Activated CD4-positive, alpha-beta memory T cell treated with anti-CD3 and anti-CD28 coated beads for 36 hours (primary cell): ENCODE measurements at places on chromosomes 4 and X. TPM values are rescaled to one million over a fixed set of nuclear protein-coding genes. Genes with fewer than 3 reads are reported as not detected.

- DNase-seq = no peak
These were observed 135.6 kb upstream of the EPHA5 start for GRCh38 chr4:65805936-65806335.

DNA sequence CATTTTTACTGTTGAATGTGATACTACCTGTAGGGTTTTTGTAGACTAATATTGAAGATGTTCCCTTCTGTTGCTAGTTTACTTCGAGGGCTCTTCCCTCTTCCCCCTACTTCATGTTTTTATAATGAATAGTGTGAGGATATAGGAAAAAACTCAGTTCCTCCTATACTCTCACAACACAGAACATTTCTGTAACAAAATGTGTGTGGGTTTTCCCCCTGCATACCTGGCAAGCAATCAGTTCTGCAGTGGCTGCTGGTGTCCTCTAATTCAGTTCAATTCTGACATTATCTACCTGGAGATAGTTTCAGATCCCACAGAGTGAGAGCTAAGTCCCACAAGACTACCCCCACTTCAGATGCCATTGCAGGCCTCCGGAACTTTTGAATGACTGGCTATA, 107.9 kb downstream of the KDM6A start:
- DNase-seq = no peak

GRCh38 chrX:52577464-52578173, 60.8 kb upstream of the XAGE1B start:
- no peak for DNase-seq

- no peak for DNase-seq
These were observed 66.5 kb upstream of the LANCL3 start for GRCh38 chrX:37504991-37505390.

- no peak for DNase-seq
These were observed 1547.4 kb upstream of the TENM3 start for GRCh38 chr4:180695851-180696250.

DNA sequence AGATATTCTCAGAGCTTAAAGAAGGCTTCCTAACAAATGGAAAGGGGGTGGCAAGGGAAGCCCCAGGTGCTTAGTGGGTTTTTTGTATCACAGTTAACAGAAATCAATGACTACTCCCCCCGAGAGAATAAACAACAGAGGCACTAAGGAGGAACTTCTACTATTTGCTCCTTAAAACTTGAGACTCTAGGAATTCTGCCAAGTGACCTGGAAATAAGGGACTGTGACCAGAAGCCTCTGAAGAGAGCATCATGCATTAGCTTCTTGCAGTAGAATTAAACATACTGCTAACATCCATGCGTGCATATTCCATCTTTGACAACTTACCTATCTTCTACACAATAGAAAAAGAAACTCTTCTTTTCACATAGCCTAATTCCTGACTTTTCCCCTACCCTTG, 86.8 kb downstream of the CAMK2D start:
- no peak for DNase-seq

DNA sequence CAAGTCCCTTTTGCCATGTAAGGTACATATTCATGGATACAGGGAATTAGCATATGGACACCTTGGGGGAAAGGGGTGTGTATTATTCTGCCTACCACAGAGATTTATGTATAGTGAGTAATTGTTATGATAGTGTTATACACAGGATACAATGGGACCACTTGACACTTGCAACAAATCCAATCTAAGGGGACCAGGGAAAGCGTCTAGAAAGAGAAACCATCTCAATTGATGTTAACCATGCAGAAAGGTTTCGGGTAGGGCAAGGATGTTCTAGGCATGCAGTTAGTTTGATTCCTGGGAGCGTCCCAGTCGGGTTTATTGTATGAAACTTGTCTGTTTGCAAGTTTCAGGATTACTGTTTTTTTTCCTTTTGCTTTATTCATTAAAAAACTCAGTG, 34.2 kb downstream of the MMRN1 start:
- peak; percentile 16 for DNase-seq

USP46 gene
- 7.0 TPM for total RNA-seq

GRCh38 chrX:154840856-154841255, 6.4 kb upstream of the SMIM9 start:
- DNase-seq = peak; percentile 9

BLTP1 gene
- 26.6 TPM for total RNA-seq

DNA sequence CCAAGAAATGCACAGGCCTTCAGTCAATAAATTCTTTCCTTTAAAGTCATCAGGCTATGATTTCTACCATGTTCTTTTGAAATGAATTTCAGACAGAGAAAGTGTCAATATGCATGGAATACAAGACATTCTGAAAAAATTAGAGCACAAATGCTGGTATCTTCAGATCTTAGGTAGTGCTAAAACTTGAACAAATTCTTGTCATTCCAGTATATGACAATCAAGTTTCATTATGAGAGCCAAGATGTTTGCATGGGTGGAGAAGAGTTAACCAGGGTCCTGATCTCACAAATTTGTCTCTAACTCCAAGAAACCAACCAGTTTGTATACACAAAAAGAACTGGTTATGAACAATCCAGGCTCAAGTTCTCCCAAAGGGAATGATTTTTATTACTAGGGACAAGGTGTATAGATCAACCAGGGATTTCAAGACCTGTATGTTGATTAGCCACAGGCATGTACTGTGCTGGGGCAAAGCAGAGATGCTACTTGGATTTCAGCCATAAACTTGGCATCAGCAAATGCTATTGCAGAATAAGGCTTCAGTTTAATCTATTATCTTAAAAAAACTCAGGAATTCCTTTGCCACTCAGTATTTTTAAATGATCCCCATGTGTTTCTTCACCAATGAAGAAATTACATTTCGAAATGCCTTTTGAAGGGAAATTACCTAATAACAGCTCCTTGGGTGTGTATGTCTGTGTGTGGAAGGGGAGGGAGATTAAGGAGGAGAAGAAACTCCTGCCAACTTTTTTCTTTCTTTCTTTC, 69.7 kb downstream of the FANCB start:
- DNase-seq = no peak

- no peak for DNase-seq
These were observed 121.9 kb upstream of the RPS6KA3 start for GRCh38 chrX:20388594-20388993.

DNA sequence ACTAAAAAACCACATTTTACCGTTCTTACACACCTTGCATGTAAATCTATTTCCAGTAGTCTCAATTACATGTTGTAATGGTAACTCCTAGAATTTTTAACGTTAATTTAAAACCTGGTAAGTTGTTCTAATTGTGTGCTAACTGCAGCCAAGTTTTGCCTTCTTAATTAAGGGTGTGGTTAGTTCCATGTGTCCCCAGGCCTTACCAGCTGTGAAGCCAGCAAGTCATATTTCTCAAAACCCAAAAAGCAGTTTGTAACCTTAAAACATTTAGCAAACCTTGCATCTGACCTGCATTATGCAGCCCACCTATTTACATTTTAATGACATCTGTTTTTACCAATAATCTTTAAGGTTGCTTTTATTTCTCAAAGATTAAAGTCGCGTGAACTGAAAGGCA, 18.4 kb upstream of the FAM47E start:
- no peak for DNase-seq

- DNase-seq = no peak
These were observed 149.4 kb downstream of the EFNB1 start for GRCh38 chrX:68978255-68978654.

GLRA2 gene
- not detected for total RNA-seq

DNA sequence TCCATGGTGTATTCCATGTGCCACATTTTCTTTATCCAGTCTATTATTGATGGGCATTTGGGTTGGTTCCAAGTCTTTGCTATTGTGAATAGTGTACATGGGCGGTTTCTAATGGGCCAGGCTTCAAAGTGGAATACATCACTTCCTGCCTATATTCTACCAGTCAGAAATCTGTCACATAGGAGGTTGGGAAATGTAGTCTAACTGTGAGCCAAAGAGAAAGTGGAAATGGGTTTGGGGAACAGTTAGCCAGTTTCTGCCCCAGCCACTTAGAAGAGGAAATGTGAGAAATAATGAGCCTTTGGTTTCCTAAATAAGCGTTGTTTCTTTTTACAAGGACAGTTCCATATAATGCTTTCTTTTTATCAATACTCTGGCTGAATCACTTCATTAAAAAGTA, 85.1 kb upstream of the AP1S2 start:
- no peak for DNase-seq

- no peak for DNase-seq
These were observed 38.6 kb downstream of the COX7B2 start for GRCh38 chr4:46870411-46870810.

- no peak for DNase-seq
These were observed 9.3 kb downstream of the PRDM8 start for GRCh38 chr4:80206521-80207171.

POF1B gene
- 0.22 TPM for total RNA-seq

DNA sequence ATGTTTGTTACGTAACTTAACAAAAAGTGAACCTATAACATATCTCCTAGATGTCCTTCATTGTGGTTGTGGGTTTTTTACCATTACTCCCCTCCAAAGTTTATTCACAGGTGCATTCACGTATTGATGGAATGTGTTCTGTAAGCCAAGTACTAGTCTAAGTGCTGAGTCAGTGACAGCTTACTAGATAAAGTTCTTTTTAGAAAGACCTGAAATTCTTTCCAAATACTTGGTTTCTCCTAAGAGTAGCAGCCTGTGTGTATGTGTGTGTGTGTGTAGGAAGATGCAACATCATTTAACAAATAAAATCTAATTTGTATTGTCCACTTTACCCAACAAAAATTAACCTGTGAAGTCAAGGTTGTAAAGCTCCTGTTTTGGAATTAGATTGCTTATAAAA, 22.1 kb downstream of the NAP1L5 start:
- DNase-seq = no peak

DNA sequence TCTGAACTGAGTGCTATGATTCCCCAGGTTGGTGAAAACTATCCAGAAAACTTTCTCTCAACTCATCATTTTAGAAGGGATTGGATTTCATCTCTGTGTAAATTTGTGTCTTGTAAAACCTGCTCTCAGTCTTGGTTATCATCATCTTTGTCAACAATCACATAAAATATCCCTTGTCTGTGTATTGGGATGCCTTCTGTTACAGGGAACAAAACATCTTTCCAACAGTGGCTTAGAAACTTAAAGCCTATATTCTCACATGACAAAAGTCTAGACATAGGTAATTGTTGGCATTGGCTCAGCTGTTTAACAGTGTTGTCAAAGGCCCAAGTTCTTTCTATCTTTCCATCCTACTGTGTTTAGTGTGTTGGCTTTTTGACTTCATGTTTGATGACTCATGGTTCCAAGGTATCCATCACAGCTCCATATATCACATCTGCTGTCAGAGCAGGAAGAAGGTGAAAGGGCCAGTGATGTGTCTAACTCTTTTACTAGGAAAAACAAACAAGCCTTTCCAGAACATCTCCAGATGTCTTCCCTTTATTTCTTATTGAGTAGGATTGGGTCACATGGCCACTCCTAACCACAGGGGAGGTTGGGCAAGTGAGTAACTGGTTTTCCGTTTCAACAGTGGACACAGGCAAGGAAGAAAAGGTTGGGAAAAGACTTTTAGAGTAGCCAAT, 65.0 kb downstream of the PHEX start:
- no peak for DNase-seq

DNA sequence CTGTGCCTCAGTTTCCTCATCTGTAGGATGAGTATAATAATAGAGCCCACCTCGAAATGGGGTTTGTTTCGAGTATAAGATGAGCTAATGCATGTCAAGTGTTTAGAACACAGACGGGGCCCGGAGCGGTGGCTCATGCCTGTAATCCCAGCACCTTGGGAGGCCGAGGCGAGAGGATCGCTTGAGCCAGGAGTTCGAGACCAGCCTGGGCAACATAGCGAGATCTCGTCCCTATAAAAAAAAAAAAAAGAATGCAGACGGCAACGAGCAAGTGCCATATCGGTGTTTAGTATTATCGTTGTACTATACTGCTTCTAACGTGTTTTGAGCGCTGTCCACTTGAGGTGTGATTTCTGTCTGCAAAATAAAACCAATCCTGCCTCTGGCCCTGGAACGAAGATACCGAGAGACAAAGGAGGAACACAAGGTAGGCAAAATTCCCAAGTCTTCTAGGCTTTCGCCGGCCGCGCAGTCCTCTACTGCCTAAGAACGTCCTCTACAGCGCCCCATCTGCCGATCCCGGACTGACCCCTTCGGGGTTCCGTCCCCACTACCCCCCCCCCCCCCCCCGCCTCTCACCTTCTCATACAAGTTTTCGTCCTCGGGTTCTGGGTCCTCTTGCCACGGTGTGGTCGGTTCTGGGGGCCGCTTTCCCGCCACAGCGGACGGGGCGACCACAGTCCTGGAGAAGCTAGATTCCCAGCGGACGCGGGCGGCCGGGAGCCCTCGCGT, 442 bp downstream of the NDUFB11 start:
- DNase-seq = peak; percentile 53

GRCh38 chr4:97994765-97995465, 148.4 kb downstream of the STPG2 start:
- DNase-seq = no peak

TASL gene
- total RNA-seq = 1.1 TPM

- DNase-seq = no peak
These were observed 928.9 kb downstream of the ARAP2 start for GRCh38 chr4:35315419-35315818.
